ENCODE measurements at places on chromosomes 7 and 10.

- DNase-seq: peak; percentile 28
Measured at GRCh38 chr10:97851341-97852001, 1.8 kb downstream of the GOLGA7B start.

DNA sequence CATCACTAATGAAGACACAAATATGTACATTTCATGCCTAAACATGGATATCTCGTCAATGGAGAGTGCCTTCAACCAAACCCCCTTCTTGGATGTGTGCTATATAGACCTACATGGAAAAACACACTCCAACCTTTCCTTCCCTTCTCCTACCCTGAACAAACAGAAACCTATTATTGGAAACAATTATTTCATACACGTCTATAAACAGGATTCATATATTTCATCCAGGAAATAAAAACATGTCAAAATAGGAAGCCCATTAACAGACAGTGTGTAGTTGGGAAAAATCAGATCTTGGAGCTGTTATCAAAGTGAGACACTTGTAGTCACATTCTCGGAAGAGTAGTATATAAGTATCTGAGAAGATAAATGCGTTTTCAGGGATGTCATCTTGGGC, 81.1 kb downstream of the NRP1 start:
- DNase-seq: no peak

GRCh38 chr7:137324796-137325696, 18.5 kb downstream of the PTN start:
- no peak for DNase-seq

DNA sequence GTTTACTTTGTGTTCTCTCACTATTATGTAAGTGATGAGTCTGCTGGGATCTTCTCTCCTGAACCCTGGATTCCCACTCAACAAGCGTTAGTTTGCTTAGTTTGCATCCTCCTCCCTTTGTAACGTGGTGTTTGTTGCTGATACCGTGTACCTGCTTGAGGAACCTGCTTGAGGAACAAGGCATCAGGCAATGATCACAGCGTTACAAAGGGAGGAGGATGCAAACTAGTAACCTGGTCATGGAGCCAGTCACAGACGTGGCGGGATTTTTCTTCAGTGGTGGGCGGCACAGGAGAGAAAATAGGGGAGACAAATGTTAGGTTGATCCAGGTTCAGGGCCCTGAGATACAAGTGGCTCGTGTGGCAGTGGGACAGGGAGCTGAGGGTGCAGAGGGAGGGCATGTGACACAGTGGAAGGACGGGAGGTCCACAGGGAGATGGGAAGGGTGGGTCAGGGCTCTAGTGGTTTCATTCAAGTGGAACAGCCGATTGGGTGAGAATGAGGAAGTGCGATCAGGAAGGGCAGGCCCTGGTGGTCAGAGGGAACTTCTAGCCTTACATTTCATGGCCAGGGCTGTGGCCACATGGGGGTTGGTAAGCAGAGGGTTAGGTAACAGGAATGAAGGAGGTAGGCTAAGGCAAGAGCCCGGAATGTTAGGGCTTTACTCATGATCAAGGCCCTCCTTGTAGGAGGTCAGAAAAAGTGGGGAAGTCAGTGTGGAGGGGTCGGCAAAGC, 38.0 kb downstream of the SNX10 start:
- no peak for DNase-seq

GRCh38 chr10:97683556-97684367, 3.3 kb downstream of the AVPI1 start:
- DNase-seq: no peak

DNA sequence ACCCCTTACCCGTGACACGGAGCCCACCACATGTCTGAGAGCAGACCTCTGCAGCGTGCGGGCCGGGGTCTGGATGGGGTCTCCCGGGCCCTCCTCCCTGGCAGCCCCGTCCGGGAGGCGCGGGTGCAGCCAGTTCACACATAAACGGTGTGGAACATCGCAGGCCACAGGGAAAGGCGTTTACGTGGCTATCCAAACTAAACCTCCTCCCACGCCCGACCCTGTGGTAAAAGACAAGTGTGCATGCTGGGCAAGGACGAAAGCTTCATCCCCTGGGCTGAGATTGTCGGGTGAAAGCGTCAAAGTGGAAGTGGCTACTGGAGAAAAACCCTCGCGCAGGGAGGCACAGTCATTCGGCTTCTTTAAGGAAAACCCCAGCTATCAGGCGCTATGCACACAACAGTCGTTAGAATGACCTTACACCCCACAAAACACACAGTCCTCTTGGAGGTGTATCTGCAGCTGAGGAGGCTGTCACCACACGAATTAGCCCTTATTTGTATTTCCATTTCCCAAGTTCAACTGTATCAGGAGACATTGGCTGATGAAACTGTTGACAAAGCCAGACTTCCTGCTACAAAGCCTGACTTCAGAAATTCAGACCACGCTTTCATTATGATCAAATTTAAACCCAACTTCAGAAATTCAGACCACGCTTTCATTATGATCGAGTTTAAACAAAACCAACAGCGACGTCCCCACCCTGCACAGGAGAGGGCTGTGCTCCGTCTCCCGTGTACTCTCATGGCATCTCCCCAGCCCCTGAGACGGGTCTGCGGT, 15.3 kb downstream of the GPER1 start:
- peak; percentile 20 for DNase-seq

DNA sequence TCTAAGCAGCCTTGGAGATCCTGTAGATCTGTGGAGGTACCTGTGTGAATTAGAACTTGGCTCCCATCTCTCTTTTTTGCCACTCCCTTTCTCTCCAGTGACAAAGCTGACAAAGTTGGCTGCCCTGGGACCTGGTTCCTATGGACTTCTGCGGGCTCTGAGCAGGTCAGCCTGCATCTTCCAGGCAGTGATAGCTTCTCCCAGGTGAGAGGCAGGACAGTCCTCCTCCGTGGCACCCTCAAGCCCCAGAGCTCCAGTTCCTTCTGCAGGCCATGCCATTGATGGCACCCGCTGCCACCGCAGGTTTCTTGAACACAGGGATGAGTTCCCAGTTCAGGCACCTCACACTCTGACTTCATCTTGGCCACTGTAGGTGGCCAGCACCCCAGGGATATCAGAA, 73.5 kb upstream of the GRB10 start:
- DNase-seq: no peak

DNA sequence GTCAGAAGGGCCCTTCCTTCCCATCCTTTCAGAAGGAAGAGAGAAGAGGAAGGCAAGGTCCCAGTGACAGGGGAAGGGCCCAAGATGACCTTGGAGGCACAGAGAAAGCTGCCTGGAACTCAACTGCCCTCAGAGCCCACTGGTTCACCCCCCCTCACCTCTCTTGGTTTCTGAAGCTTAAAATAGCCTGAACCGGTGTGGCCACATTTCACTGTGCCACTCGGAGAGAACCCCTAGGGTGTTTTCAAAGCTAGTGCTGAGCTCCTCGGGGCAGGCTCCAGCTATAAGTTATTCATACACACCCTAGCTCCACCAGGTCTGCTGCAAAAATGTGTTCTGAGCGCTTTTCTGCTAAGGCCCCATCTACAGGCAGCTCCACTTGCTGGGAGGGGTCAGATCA, 60.9 kb upstream of the ADRB1 start:
- no peak for DNase-seq

GRCh38 chr10:43174969-43175368, 36.7 kb downstream of the CSGALNACT2 start:
- DNase-seq: no peak

DNA sequence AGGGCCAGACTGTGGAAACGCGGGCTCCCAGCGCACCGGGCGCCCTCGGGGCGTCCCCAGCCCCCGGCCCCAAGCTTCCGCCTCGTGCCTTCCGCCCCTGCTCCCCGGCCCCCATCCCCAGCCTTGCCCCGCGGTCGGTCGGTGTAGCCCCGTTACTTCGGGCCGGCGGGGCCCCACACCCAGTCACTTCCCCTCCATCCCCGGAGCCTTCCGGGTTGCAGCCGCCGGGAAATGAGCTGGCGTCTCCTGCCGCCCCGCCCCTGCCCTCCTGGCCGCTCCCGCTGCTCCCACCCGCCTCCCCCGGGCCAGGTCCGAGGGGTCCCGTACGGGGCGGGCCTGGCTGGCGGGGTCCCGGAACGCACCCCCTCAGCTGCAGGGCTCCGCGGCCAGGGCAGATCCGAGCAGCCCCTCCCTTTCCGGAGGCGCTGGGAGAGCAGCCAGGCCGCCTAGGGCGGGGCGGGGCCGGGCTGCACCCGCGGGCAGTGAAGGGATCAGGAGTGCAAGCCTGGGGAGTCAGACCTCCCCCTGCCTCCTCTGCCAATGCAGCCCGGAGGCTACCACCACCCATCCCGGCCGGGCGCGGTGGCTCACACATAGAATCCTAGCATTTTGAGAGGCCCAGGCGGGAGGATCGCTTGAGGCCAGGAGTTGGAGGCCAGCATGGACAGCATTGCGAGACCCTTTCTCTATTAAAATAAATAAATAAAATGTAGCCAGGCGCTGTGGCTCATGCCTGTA, 709 bp downstream of the ARPC1B start:
- peak; percentile 71 for DNase-seq

- DNase-seq: no peak
Measured at GRCh38 chr10:1048349-1048731, 579 bp downstream of the IDI1 start.

DNA sequence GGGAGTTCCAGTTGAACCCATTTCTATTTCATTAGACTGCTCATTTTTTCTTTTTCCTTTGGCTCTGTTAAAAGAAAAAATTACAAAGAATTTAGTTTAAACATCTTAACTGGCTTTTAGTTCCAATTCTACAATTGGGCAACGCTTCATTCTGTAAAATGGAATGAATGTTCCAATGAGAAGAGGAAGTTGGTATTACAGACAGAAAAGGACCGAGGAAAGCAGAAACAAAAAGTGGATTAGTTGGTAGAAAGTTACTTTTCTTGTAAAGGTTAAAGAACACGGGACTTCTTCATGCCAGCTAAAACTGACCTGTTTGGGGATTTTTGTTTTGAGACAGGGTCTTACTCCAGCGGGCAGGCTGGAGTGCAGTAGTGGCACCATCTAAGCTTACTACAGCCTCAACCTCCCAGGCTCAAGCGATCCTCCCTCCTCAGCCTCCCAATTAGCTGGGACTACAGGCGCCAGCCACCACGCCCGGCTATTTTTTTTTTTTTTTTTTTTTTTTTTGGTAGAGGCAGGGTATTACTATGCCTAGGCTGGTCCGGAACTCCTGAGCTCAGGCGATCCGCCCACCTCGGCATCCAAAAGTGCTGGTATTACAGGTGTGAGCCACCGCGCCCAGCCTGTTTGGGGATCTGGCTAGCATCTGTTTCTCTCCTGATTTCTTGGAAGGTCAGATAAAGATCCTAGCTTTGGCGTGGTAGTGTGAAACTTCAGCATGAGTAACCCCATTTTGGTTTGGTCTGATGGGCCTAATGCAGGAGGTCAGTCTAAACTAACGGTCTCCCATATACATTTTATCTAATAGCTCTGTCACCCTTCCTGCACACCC, 1.3 kb upstream of the VDAC2 start:
- peak; percentile 8 for DNase-seq

GRCh38 chr7:127375631-127376030, 16.9 kb downstream of the ZNF800 start:
- no peak for DNase-seq

GRCh38 chr10:110357252-110357780, 52.6 kb upstream of the SMNDC1 start:
- DNase-seq: peak; percentile 79

DNA sequence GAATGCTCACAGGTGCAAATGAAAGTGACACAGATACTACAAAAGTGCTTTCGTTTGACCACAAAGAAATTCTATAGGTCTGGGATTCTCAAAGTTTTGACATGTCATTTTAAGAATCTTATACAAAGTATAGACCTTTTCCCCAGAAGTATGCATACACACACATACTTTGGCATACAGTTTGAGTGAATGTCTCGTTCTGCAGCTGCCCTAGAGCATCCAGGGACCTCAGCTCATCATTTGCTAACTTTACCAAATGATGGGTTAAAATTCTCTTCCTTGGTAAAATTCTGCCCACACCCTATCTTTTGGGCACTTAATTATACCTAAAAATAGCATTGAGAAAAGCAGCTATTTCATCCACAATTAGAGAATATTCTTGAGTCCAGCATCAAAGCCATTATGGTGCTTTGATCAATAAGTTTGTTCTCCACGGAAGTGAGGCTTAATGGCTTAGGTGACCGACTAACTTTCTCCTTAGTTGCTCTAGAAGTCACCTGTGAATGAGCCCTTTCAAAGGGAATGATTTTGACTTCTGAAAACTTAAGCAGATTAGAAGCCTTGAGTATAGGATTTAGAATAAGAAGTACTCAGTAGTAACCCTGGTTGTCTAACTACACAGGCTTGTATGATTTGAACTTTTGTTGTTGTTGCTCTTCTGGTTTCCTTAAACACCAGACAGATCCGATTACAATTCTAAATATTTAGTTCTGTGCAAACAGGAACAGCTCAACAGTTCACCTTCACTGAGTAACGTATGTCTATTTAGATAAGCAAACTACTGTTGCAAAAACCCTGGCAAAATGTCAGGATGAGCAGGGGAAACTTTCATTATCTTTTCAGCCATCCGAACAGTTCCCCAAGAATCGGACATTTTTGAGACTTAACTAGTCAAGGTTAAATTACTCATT, 70.6 kb downstream of the CNNM2 start:
- no peak for DNase-seq

DNA sequence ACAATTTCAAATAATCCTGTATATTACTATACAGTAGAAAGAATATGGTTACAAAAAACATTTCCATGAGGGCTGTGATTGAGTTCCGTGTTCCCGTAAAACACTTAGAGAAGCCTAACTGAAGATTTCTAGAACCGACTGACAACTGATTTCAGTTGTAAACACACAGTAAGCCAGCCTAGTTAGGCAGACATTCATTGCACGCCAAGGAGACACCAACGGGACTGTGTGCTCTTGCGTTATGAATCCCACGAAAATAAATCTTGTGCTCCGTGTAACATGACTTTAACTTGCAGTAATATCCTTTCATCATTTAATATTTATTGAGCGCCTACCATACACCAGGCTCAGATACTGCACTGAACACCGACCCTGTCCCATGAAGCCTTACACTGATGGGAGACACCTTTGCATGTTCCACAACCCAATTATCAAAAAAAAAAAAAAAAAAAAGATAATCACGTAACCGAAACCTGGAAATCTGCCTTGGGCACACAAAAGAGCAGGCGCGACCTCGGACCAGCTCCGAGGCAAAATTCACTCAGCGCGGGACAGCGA, 420 bp upstream of the KLHL7 start:
- no peak for DNase-seq

DNA sequence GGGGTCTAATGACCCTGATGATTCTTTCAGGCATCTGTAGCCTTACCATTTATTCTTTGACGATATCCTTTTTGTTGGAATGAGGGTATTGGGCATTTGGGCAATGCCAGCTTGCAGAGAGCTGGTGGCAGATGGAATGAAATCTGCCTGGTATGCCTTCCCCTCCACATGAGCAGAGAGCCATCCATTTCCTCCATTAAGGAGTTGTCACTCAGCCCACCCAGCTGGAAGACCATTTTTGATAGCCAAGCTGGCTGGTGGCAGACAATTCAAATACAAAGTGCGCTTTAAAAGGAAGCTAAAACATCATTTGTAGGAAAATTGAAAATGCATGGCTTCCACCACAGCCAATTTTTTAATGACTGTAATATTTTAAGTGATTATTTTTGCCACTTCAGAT, 240.1 kb upstream of the SLC26A5 start:
- DNase-seq: no peak

GRCh38 chr10:77737608-77738007, 100.0 kb upstream of the KCNMA1 start:
- DNase-seq: no peak

Measured in stimulated activated CD4-positive, alpha-beta T cell treated with anti-CD3 and anti-CD28 coated beads, Interleukin-1b, Interleukin-23, amount 100 ng/mL, for 48 hours (primary cell).